ENCODE measurements at places on chromosomes 1 and 21. TPM values are rescaled to one million over a fixed set of nuclear protein-coding genes. Genes with fewer than 3 reads are reported as not detected.
A peak's percentile ranks its signal among the peaks of the same experiment; 100 is the strongest.

Gene GPR137B
- total RNA-seq = 25.2 TPM

Gene KCNE2
- total RNA-seq = 0.92 TPM

Gene PLA2G2C
- total RNA-seq = 0.50 TPM

Gene S100A14
- 10.1 TPM for total RNA-seq

Gene IFNLR1
- 13.0 TPM for total RNA-seq

Gene SLC45A1
- 4.9 TPM for total RNA-seq

DNA sequence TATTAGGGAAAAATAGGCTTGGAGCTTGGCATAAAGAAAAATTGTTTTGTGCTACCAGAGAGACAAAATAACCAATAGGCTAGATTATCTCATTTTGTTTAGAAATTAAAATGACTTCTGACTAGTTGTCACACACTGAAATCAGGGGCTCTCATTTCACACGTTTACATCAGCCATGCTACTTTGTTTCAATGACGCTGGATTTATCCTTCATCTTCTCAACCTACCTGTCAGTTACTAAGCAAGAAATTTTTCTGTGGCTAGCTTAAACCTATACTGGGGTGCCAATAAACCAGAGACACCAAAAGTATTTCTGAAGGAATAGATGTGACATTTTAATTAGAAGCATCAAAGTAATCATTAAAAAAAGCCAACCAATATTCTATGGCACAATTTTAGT is 518.1 kb upstream of the NR5A2 start:
- no peak overlapping the region for H3K27ac ChIP-seq
- H3K27me3 ChIP-seq = peaks cover 9% of the 10 kb centered on the region
- peaks cover 2% of the 10 kb centered on the region for H3K4me1 ChIP-seq

DNA sequence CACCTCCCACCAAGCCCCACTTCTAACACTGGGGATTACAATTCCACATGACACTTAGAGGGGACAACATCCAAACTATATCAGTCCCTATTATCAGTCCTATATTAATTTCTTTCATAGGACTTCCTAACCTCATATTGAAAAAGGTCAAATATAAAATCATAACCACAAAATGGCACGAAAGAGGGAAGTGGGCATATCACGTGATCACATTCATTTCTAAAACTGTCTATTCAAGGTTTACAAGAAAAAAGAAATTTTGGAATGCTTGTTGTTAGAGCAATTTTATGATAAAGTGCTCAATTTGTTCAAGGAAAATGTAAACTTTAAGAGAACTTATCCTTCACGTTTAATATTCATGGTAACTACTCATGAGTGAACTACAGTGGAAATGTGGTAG is 13.2 kb upstream of the CDC7 start:
- no peak overlapping the region for H3K27ac ChIP-seq
- no peaks in the 10 kb centered on the region for H3K4me1 ChIP-seq
- H3K36me3 ChIP-seq = no peaks in the 10 kb centered on the region
- H3K27me3 ChIP-seq = no peaks in the 10 kb centered on the region
- H3K4me3 ChIP-seq = no peak overlapping the region
- no peak for DNase-seq

- DNase-seq = no peak
- no peak overlapping the region for H3K4me3 ChIP-seq
- peak overlapping the region; percentile 62 for H3K27ac ChIP-seq
- H3K36me3 ChIP-seq = peaks cover 31% of the 10 kb centered on the region
- H3K4me1 ChIP-seq = peaks cover 11% of the 10 kb centered on the region
- no peaks in the 10 kb centered on the region for H3K27me3 ChIP-seq
Observed at GRCh38 chr1:55081188-55081904, 42.0 kb downstream of the PCSK9 start.

GRCh38 chr1:6294890-6295556 is 34.1 kb upstream of the GPR153 start:
- no peak overlapping the region for H3K27ac ChIP-seq
- H3K27me3 ChIP-seq = no peaks in the 10 kb centered on the region
- DNase-seq = no peak
- no peaks in the 10 kb centered on the region for H3K4me1 ChIP-seq

- H3K27ac ChIP-seq = peak overlapping the region; percentile 60
- no peak overlapping the region for H3K4me3 ChIP-seq
- no peaks in the 10 kb centered on the region for H3K27me3 ChIP-seq
- H3K36me3 ChIP-seq = no peaks in the 10 kb centered on the region
- peaks cover 24% of the 10 kb centered on the region for H3K4me1 ChIP-seq
Observed at GRCh38 chr1:23544444-23545389, 13.7 kb upstream of the E2F2 start.

DNA sequence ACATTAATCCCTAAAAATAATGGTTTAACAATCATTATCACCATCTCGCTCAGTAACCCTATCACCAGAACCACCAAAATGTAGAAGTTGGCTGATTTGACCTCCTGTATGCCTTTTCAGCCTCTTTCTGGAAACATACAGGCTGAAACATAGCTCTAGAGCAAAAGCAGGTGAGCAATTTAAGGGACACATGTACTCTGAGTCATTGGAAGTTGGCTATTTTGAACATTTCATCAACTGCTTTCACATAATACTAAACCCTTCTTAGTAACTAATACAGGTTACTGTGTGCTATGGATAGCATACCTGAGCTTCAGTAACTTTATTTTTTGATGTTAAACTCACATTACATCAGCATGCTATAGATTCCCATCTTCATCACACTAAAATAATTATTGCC is 19.8 kb upstream of the DDAH1 start:
- H3K27me3 ChIP-seq = no peaks in the 10 kb centered on the region
- no peak overlapping the region for H3K4me3 ChIP-seq
- H3K4me1 ChIP-seq = no peaks in the 10 kb centered on the region
- no peak overlapping the region for H3K27ac ChIP-seq
- H3K36me3 ChIP-seq = no peaks in the 10 kb centered on the region
- DNase-seq = no peak

- no peak overlapping the region for H3K4me3 ChIP-seq
- peaks cover 1% of the 10 kb centered on the region for H3K36me3 ChIP-seq
- H3K4me1 ChIP-seq = no peaks in the 10 kb centered on the region
- no peak overlapping the region for H3K27ac ChIP-seq
Observed at GRCh38 chr1:43243299-43243698, 26.5 kb upstream of the TMEM125 start.
